ENCODE measurements at places on chromosomes 16 and 17.
A peak's percentile ranks its signal among the peaks of the same experiment; 100 is the strongest.

DNA sequence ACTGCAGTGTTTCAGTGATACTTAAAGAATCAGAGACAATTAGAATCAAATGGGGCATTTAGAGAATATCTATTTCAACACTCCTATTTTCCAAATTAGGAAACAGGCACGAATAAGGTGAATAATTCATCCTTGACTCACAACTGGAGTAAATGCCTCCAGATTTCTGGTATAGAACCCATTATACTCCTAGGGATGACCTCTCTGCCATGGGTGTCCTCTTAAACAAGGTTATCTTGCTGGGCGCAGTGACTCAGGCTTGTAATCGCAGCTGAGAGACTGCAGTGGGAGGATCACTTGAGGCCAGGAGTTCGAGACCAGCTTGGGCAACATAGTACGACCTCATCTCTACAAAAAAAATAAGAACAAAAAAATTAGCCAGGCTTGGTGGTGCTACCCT lies 139.8 kb upstream of the ELAC2 start:
- no peak for DNase-seq

- DNase-seq, result no peak
These were observed 48.3 kb upstream of the BAHCC1 start for GRCh38 chr17:81346908-81347349.

GRCh38 chr16:67598527-67598926 lies 36.2 kb downstream of the CTCF start:
- DNase-seq, result no peak

DNA sequence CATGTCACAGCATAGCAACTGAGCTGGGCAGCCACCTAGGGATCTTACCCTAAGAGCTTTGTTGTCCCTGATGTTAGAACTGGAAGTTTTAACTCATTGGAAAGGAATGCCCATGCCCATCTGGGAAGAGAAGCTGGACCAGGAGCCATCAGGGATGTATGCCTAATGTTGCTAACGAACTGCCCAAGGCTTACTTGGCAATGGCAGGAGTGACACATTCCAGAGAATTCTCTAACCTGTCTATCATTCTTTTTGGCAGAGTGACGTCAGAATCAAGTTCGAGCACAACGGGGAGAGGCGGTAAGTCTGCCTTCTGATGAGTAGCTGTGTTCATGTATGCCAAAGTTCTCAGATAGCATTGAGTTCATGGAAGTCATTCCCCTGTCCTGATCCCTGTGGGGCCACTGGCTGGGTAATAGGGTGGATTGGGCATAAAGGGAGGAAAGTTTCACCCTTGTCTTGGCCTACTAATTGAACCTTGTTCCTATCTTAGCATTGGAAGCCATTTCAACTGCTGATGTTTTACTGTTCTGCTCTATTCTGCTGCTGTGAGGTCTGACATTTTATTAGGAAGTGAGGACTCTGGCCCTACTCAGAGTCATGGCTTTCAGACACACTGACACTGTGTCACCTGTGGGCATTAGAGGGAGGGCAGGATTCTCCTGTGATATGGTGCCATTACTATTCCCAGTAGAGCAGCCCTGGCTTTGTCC lies 23.7 kb downstream of the MAP3K3 start:
- no peak for DNase-seq

- no peak for DNase-seq
These were observed 930 bp downstream of the CHMP1A start for GRCh38 chr16:89656435-89657121.

- DNase-seq, result no peak
These were observed 36.0 kb downstream of the NTN1 start for GRCh38 chr17:9057310-9057709.

GRCh38 chr17:81685108-81685507 lies 1.3 kb downstream of the HGS start:
- peak; percentile 47 for DNase-seq

DNA sequence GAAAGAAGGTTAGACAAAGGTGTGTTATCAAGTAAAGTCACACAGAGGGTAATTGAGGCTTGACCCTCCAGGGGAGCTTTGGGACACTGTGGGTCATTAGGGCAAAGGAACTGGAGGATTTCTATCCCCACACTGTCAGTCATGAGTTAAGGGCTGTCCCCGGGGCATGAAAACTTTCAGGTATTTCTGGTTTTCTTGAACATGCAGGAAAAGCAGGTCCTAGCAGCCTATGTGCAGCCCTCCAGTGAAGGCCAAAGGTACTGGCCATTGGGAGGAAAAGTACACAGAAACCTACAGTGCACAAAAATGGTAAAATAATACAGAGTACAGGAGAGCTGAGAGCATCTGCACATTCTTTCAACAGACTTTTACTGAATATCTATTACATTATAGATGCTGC lies 44.4 kb upstream of the SCNN1B start:
- DNase-seq, result no peak
